ENCODE measurements at places on chromosomes 12 and 14.
A peak's percentile ranks its signal among the peaks of the same experiment; 100 is the strongest.

GRCh38 chr12:52050116-52050757 lies 1.0 kb upstream of the NR4A1 start:
- DNase-seq, result peak; percentile 64

- DNase-seq, result no peak
Measured at GRCh38 chr12:132429602-132429945, 60.4 kb upstream of the FBRSL1 start.

DNA sequence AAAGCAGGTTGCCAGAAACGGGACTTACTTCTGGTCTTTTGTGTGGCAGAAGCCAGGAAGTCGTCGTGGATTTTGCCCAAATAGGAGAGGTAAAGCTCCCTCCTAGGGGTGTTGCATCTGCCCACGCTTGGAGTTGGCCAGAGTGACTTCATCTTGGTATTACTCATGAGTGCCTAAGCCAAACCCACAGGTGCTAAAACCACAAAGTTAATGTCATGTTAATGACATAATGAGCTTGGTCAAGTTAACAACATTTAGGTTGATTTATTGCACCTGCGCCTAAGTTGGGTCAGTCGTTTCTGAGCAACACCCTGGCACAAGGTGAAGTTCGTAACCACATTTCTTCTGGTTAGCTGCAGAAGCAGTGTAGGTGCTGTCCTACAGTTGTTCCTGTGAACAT lies 225.2 kb downstream of the FUT8 start:
- peak; percentile 54 for DNase-seq

DNA sequence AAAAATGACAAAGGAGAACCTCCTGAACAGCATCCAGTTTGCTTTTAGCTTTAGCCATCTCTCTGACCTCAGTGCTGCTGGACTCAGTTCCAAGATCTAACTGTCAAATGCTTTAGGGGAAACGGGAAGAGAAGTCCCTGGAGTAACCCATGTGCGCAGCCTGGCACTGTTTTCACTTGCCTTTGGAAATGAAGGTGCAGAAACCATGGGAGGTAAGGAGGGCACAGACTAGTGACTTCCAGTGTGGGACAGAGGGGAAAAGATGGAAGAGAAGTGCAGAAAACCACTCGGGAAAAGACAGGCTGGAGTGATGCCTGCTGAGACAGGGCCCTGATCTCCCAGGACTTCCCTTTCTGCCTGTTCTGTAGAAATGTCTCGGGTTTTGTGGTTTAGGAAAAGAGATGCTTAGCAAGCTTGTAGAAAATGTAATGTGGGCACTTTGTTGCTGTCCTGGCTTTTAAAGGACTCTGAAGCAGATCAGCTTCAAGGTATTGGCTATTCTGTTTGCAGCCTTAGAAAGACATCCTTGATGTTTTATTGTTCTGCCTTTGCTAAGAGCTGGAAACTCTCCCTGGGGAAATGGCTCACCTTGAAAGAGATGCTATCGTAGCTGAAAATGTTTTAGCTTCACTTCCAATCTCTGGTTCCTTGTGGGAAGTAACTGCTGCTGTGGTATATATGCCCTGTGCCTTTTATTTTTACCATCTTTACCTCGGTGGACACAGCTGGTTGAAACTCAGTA lies 124.6 kb upstream of the HIF1A start:
- no peak for DNase-seq

- no peak for DNase-seq
Measured at GRCh38 chr12:44510510-44510909, 365.6 kb downstream of the NELL2 start.

DNA sequence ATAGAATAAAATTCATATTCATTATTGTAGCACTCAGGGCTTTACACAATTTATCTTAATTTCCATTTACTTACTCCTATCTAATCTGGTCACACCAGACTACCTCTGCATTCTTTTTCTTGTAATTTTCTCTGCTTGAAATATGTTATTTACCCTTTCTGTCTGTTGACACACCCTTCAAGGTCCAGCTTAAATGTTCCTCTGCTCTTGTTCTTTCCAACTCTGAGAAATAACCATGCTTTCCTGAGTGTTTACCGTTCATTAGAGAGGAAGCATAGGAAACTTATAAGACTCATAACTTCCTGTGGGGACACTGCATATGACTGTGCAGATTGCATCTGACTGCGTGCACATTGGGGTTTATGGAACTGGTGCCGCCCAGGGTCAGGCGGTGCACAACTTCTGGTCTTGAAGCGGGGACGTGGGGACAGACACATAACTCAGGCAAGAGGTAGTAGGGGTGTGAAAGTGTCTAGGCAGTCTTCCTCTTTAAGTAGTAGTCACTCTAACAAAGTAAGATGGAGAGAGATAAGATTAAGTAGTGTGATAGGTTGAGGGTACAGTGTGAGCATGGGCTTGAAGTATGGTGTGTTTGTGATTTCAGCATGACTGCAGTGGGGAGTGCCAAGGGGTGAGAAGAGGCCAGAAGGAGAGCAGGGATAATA lies 42.6 kb upstream of the FOXJ2 start:
- peak; percentile 88 for DNase-seq

DNA sequence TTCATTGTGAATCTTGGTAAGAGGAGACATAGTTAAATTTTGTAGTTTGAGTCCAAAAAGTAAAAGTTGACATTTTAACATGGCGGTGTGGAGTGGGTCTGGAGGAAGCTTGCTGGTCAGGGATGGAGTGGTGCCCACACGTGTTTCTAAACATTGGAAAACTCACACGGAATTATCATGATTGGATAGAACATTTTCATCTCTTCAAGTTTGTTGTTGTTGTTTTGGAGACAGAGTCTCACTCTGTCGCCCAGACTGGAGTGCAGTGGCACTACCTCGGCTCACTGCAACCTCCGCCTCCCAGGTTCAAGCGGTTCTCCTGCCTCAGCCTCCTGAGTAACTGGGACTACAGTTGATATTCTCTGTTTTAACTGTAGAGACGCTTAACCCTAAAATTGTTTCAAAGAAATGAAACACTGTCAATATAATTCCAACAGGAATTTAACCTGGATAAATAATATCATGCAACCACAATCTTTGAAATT lies 502 bp upstream of the MBIP start:
- DNase-seq, result no peak

DNA sequence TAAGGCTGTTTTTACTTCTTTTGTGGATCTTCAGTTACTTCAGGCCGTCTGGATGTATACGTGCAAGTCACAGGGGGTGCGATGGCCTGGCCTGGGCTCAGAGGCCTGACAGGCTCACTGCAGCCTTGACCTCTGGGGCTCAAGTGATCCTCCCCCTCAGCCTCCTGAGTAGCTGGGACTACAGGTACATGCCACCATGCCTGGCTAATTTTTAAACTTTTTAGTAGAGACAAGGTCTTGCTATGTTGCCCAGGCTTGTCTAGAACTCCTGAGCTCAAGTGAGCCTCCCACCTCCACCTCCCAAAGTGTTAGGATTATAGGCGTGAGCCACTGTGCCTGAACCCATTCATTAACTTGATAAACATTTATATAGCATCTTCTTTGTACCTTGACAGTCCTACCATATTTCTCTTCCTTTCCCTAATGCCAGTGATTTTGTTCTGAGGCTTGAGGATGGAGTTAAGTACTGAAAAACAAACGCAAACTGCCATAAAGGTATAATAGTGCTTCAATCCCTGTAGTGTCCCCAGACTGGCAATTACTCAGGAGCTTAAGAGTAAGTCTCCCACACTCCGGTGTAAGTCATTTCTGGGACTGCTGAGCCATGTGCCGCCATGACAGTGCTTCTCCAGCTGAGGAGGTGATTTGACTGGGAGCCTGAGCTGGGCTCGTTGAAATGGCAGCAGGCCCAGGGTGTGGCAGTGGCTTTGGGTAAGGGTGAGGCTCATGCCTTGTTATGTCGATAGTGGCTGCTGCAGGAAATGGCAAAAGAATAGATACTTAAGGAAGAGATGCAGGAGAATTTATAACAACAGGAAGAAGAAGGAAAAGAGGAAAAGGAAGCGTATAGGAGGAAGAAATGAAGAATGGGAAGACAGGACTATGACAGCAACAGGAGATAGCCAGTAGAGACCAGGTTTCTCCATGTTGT lies 43.7 kb upstream of the HECTD1 start:
- no peak for DNase-seq

- DNase-seq, result no peak
Measured at GRCh38 chr12:93059925-93060665, 131.0 kb upstream of the EEA1 start.

GRCh38 chr14:75373616-75374015 lies 54.2 kb upstream of the JDP2 start:
- DNase-seq, result no peak

GRCh38 chr14:65071544-65071943 lies 30.8 kb downstream of the MAX start:
- DNase-seq, result no peak

All from islet precursor cell (in vitro differentiated cells).